ENCODE measurements at places on chromosomes 5 and 9. TPM values are rescaled to one million over a fixed set of nuclear protein-coding genes. Genes with fewer than 3 reads are reported as not detected.
A peak's percentile ranks its signal among the peaks of the same experiment; 100 is the strongest.

DNA sequence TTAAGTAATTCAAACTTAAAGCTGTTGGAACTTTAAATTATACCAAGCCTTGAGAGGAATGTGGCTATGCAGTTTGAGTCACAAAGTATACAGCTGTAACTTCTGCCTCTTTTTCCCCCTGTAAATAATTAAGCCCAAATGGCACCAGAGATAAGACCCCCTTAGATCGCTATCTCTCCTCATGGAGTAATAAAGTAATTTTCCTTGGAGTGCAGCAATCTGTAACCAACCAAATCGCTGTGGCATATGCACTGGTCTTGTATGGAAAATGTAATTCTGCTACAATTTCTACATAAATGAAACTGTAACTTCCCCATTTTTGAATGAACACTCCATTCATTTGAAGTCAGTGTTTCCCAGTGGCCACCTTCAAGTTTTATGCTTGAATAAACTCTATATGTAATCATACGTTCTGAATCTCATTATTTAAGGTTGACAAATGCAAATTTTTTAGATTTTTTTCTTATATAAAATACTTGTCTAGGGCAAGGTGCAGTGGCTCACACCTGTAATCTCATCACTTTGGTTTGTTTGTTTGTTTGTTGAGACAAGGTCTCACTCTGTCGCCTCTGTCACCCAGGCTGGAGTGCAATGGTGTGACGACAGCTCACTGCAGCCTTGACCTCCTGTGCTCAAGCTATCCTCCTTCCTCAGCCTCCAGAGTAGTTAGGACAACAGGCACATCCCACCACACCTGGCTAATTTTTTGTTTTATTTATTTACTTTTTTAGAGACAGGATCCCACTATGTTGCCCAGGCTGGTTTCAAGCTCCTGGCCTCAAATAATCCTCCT, 12.3 kb downstream of the SUSD1 start:
- H3K4me1 ChIP-seq: no peaks in the 10 kb centered on the region
- H3K27ac ChIP-seq: no peak overlapping the region
- H3K36me3 ChIP-seq: no peaks in the 10 kb centered on the region
- no peak for DNase-seq

DNA sequence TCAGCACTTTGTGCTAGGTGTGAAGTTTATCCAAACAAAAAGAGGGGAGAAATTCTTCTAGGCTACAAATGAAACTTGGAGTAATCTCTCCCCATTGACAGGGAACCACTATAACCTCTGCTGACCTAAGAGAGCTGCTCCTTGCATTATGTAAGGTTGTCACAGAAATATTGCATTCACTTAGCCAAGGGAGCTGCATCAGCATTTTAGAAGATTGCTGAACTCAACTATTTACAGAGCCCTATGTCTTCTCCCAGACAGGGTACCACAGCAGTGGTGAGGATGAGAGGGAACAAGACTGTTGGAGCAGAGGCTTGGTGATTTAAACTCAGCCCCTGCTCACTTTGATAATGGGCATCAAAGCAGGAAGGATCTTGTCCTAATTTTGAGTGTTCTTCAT, 362.0 kb downstream of the TMEM38B start:
- H3K27me3 ChIP-seq: no peaks in the 10 kb centered on the region
- H3K27ac ChIP-seq: no peak overlapping the region
- no peak overlapping the region for H3K4me3 ChIP-seq
- no peak for DNase-seq

- no peak overlapping the region for H3K27ac ChIP-seq
- no peaks in the 10 kb centered on the region for H3K36me3 ChIP-seq
- no peak overlapping the region for H3K4me3 ChIP-seq
Observed at GRCh38 chr9:123455187-123455586, 99.2 kb downstream of the CRB2 start.

DNA sequence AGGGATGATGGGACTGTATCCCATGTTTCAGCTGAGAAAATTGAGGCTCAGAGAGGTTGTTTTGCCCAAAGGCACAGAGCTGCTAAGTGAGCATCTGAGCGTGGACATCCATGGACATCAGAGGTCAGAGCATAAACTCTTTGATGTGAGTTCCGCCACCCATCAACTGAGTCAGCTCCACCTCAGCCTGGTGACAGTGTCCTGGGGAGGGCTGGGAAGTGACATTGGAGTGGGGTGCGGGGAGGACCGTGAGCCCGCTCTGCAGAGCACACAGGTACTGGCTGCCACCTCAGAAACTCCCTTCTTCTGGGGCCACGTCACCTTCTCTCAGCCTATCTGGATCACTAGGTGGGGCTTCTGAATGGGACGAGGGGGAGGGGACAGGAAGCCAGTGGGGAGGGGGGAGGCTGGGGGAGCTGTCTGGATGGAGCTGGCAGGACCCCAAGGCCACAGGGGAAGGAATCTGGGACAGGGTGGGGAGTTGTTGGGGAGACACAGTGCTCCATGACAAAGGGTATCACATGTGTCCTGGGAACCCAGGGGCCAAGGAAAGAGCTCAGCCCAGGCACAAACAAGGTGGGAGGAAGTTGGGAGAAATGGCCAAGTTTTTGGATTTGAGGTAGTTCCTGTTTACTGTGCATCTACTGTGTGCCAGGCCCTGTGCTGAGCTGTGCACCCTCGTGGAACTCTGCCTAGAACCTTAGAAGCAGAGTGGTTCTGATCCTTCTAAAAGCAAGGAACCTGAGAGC, 2.5 kb downstream of the LAMC3 start:
- DNase-seq: no peak
- no peak overlapping the region for H3K4me3 ChIP-seq
- peaks cover 56% of the 10 kb centered on the region for H3K27me3 ChIP-seq

- no peaks in the 10 kb centered on the region for H3K36me3 ChIP-seq
- no peak overlapping the region for H3K4me3 ChIP-seq
- 0 out of 2 replicates have a peak, but pooled peaks cover 3% of the 10 kb centered on the region for H3K4me1 ChIP-seq
- no peak for DNase-seq
- no peaks in the 10 kb centered on the region for H3K27me3 ChIP-seq
Observed at GRCh38 chr9:38358390-38359296, 33.9 kb upstream of the ALDH1B1 start.

DNA sequence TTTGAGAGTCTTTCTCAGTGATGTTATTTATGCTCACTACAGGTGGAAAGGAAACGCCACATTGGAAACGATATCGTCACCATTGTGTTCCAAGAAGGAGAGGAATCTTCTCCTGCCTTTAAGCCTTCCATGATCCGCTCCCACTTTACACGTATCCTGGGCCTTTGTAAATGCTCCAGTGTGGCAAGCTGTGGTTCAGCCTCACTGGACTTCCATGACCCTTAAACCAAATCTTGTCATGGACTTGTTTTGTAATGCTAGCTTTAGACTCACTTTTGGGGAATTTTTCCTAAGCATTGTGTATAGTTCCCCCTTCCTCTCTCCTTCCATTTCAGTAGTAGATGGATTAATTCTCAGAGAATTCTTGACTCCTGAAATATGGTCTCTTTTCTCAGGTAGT, 60.9 kb upstream of the SLC2A8 start:
- no peaks in the 10 kb centered on the region for H3K36me3 ChIP-seq
- H3K27ac ChIP-seq: 0 out of 2 replicates have a peak overlapping the region, but pooled peaks have one; percentile 31
- peak; percentile 48 for DNase-seq
- H3K4me3 ChIP-seq: no peak overlapping the region
- peaks cover 22% of the 10 kb centered on the region for H3K4me1 ChIP-seq
- no peaks in the 10 kb centered on the region for H3K27me3 ChIP-seq

- no peak overlapping the region for H3K4me3 ChIP-seq
- no peak for DNase-seq
- 0 out of 2 replicates have a peak, but pooled peaks cover under 1% of the 10 kb centered on the region for H3K27me3 ChIP-seq
Observed at GRCh38 chr5:157454273-157454672, 5.7 kb upstream of the NIPAL4 start.

GRCh38 chr9:12906646-12907045, 131.8 kb downstream of the LURAP1L start:
- H3K4me3 ChIP-seq: no peak overlapping the region
- peaks cover 6% of the 10 kb centered on the region for H3K4me1 ChIP-seq
- H3K27me3 ChIP-seq: no peaks in the 10 kb centered on the region
- DNase-seq: peak; percentile 64

GRCh38 chr5:53381-54174, 38.4 kb upstream of the PLEKHG4B start:
- peak; percentile 48 for DNase-seq
- H3K27ac ChIP-seq: no peak overlapping the region
- H3K4me1 ChIP-seq: no peaks in the 10 kb centered on the region
- H3K27me3 ChIP-seq: peaks cover 31% of the 10 kb centered on the region
- no peaks in the 10 kb centered on the region for H3K36me3 ChIP-seq
- 0 out of 2 replicates have a peak overlapping the region, but pooled peaks have one; percentile 43 for H3K4me3 ChIP-seq

DNA sequence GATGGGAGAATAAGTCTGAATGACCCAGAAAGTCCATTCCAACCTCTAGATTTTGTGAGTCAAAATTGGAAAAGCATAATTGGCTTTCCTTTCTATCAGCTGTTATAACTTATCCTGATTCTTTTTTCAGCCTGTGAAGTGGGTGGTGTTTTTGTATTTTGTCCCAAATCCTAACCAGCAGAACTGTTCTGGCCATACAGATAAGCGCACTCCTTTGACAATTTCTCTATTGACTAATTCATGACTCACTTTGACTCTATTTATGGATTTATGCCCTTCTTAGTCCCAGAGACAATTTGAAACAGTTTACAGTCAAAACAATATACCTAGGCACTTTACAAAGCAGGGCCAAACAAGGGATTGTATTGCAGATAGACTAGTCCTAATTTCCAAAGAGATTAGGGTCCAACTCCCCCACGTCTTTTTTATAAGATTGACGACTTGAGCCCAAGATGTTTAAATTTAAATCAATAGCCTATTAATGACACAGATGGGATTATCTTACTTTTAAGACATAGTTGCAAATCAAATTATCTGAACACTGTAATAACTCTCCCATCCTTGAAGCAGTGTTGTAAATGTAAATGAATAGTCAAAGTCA, 301.7 kb upstream of the SEMA6A start:
- no peak overlapping the region for H3K27ac ChIP-seq
- no peaks in the 10 kb centered on the region for H3K4me1 ChIP-seq
- DNase-seq: no peak
- H3K27me3 ChIP-seq: no peaks in the 10 kb centered on the region
- no peaks in the 10 kb centered on the region for H3K36me3 ChIP-seq

- H3K27me3 ChIP-seq: no peaks in the 10 kb centered on the region
- peak; percentile 86 for DNase-seq
- H3K27ac ChIP-seq: peak within 1 kb of the TSS; percentile 19
- H3K4me1 ChIP-seq: peaks cover 34% of the 10 kb centered on the region
- H3K36me3 ChIP-seq: no peaks in the 10 kb centered on the region
Observed at GRCh38 chr9:127877566-127877998, at the start of gene AK1. AK1 (minus strand) TSS chr9:127877675; CDS start chr9:127874617, 3,058 bp downstream.

DNA sequence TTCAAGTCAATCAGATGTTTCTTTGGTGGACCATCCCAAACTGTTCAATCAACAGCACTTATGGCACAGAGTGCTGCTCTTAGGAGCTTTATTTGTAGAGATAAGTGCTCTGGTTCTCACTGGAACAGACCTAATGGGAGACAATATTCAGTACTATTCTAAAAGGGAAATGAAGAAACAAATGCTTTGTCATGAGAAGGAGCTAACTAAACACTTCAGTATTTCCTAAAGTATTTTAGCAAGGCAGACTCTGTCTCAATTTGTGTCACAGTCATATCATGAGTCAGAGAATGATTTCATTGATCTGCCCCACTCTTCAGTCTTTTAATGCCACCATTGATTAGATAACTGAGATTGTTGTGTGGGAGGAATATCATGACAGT, 175.3 kb downstream of the SLF1 start:
- H3K36me3 ChIP-seq: no peaks in the 10 kb centered on the region
- H3K27me3 ChIP-seq: no peaks in the 10 kb centered on the region
- DNase-seq: peak; percentile 87
- peak overlapping the region; percentile 52 for H3K4me3 ChIP-seq
- peak overlapping the region; percentile 98 for H3K27ac ChIP-seq

Gene SEMA4D
- 1.3 TPM for total RNA-seq

Gene ZCCHC10
- total RNA-seq: 9.5 TPM

Gene ELOVL7
- total RNA-seq: not detected

Gene KIF12
- total RNA-seq: not detected

Gene GNAQ
- 41.0 TPM for total RNA-seq

Measured in GM23248 (cell line).